ENCODE measurements at places on chromosomes 7 and 10.

- DNase-seq, result no peak
- no peaks in the 10 kb centered on the region for H3K4me1 ChIP-seq
- no peak overlapping the region for H3K4me3 ChIP-seq
- no peak overlapping the region for H3K27ac ChIP-seq
- H3K27me3 ChIP-seq, result no peaks in the 10 kb centered on the region
Measured at GRCh38 chr10:13915710-13916109, 328.9 kb downstream of the PRPF18 start.

GRCh38 chr7:46127814-46128213, 206.7 kb upstream of the IGFBP3 start:
- H3K27me3 ChIP-seq, result no peaks in the 10 kb centered on the region
- no peaks in the 10 kb centered on the region for H3K4me1 ChIP-seq
- H3K36me3 ChIP-seq, result no peaks in the 10 kb centered on the region

GRCh38 chr7:33351709-33352108, 222.3 kb downstream of the BBS9 start:
- H3K4me3 ChIP-seq, result no peak overlapping the region
- H3K36me3 ChIP-seq, result no peaks in the 10 kb centered on the region
- no peak overlapping the region for H3K27ac ChIP-seq
- DNase-seq, result no peak
- no peaks in the 10 kb centered on the region for H3K27me3 ChIP-seq

- no peak overlapping the region for H3K4me3 ChIP-seq
- no peaks in the 10 kb centered on the region for H3K27me3 ChIP-seq
- H3K36me3 ChIP-seq, result no peaks in the 10 kb centered on the region
- no peaks in the 10 kb centered on the region for H3K4me1 ChIP-seq
- DNase-seq, result no peak
Measured at GRCh38 chr10:33454554-33454953, 120.1 kb upstream of the NRP1 start.

- DNase-seq, result no peak
- H3K36me3 ChIP-seq, result no peaks in the 10 kb centered on the region
- H3K27me3 ChIP-seq, result peaks cover 44% of the 10 kb centered on the region
- H3K4me1 ChIP-seq, result no peaks in the 10 kb centered on the region
Measured at GRCh38 chr10:101047961-101048892, 13.6 kb upstream of the KAZALD1 start.
